ENCODE measurements at places on chromosomes 2 and 18.
A peak's percentile ranks its signal among the peaks of the same experiment; 100 is the strongest.

GRCh38 chr18:70291295-70291574, 2.4 kb downstream of the SOCS6 start:
- peak overlapping the region; percentile 97 for H3K4me3 ChIP-seq

DNA sequence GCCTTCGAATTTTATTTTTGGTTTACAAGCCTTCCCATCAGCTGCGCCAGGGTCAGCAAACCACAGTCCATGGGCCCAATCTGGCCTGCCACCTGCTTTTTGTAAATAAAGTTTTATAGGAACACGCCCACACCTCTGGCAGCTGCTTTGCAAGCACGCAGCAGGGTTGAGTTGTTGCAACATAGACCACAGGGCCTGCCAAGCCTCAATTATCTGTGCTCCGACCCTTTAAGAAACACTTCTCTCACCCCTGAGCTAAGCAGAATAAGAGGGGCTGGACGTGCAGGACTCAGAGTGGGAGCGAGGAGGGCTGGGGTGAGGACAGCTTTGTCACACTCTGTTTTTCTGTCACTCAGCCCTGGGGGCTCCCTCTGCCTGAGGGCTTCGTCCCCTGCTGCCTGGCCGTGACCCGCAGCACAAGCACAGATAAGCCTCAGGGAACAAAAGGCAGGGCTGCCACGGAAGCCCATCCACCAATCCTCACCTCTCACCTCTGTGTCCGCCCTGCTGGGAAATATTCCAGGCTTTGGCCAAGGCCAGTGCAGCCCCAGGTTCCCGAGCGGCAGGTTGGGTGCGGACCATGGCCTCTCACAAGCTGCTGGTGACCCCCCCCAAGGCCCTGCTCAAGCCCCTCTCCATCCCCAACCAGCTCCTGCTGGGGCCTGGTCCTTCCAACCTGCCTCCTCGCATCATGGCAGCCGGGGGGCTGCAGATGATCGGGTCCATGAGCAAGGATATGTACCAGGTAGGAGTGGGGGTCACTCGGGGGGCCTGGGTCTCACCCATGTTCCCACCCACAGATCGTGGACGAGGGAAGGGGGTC, at the start of gene AGXT:
Gene AGXT (plus strand): TSS at position 539 of the 823 bp plus-strand sequence. CDS start 42 bp downstream, at position 581.
- no peak within 1 kb of the TSS for H3K4me3 ChIP-seq
- no peaks in the 10 kb centered on the region for H3K36me3 ChIP-seq
- no peaks in the 10 kb centered on the region for H3K4me1 ChIP-seq
- H3K27ac ChIP-seq, result no peak within 1 kb of the TSS
- no peak for DNase-seq

DNA sequence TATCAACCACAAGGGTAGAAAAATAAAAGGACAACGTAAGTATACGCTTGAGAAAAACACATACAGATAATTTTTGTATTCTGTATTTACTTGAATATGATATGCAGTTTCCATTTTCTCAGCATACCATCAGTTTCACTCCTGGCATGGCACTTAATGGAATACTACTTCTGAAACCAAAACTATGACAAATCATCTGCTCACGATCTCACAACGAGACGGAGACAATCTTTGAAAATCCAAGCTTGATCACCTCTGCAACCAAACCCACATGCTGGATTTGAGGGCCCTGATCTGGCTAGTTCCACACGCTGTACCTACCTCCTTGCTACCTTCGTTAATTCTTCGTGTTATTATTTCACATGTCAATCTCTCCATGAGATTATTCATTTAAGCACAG, 387.6 kb downstream of the NBAS start:
- no peak overlapping the region for H3K4me3 ChIP-seq
- H3K27me3 ChIP-seq, result no peaks in the 10 kb centered on the region
- no peak for DNase-seq
- no peak overlapping the region for H3K27ac ChIP-seq
- H3K4me1 ChIP-seq, result peaks cover 53% of the 10 kb centered on the region

GRCh38 chr2:72394541-72395070, 246.9 kb upstream of the CYP26B1 start:
- H3K27me3 ChIP-seq, result no peaks in the 10 kb centered on the region
- peaks cover 34% of the 10 kb centered on the region for H3K36me3 ChIP-seq
- DNase-seq, result no peak
- H3K27ac ChIP-seq, result peak overlapping the region; percentile 86
- no peak overlapping the region for H3K4me3 ChIP-seq
- H3K4me1 ChIP-seq, result peaks cover 18% of the 10 kb centered on the region

- H3K27ac ChIP-seq, result no peak overlapping the region
- H3K36me3 ChIP-seq, result no peaks in the 10 kb centered on the region
- H3K4me1 ChIP-seq, result peaks cover 7% of the 10 kb centered on the region
These were observed 547.6 kb downstream of the CPS1 start for GRCh38 chr2:211103989-211104388.

GRCh38 chr2:229945975-229946374, 23.7 kb downstream of the FBXO36 start:
- no peak overlapping the region for H3K4me3 ChIP-seq
- H3K27me3 ChIP-seq, result no peaks in the 10 kb centered on the region
- no peak overlapping the region for H3K27ac ChIP-seq
- H3K36me3 ChIP-seq, result peaks cover 2% of the 10 kb centered on the region
- DNase-seq, result no peak

DNA sequence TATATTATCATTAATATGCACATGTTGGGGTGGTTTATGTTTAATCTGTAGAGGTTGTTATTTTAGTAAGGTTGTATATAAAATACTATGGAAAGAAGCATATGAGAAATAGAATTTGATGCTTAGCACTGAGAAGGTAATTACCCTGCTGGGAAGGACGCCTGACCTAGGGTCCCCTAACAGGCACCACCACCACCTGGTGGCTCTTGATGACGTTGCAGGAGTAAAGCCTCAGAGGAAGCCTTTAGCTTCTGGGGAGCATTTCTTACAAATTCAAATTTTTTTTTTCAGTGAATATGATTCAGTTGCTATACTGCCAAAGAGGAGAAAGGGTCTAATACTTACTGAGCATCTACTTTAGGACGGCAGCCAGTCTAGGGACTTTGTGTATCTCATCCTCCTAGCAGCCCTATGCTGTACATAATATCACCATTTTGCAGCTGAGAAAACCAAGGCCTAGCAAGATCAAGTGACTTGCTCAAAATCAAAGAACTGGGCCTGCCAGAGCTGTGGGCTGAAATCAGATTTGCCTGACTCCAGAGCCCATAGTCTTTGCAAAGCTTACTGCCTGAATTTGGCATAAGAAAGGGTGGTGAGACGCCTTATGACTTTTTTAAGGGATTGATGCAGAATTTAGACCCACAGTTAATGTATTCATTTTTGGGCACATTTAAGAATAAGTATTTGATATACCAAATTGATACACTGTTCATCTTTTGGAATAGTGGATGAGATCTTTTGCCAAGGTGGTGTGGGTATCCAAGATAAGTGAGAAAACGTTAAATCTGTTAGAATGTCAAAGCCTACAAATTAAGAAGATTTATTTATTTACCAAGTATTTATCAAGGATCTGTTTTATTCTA, 78.8 kb upstream of the GAREM1 start:
- no peaks in the 10 kb centered on the region for H3K27me3 ChIP-seq
- peaks cover 14% of the 10 kb centered on the region for H3K4me1 ChIP-seq
- no peak overlapping the region for H3K27ac ChIP-seq
- H3K36me3 ChIP-seq, result no peaks in the 10 kb centered on the region

GRCh38 chr18:12336887-12337286, 28.8 kb downstream of the TUBB6 start:
- no peak overlapping the region for H3K4me3 ChIP-seq
- H3K27me3 ChIP-seq, result no peaks in the 10 kb centered on the region
- H3K36me3 ChIP-seq, result peaks cover 41% of the 10 kb centered on the region
- DNase-seq, result no peak
- peaks cover 25% of the 10 kb centered on the region for H3K4me1 ChIP-seq

DNA sequence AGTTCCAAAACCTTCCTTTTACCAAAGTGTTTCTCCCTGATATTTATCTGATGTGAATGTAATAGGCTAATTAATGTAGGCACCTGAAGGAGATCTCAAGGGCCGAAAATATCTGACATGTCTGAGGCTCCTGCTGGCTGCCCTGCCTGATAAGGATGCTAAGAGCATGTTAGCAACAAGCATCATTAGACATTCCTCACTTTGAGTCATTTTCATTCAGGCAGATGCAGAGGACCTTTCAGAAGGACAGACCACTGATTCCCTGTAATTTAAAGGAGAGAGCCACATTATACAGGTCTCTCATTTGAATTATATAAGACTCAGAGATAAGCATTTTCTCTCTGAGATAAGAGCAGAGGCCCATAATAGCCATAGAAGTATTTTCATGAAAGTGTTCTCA, 222.4 kb upstream of the NCKAP5 start:
- H3K4me3 ChIP-seq, result no peak overlapping the region
- no peak for DNase-seq
- H3K27me3 ChIP-seq, result peaks cover 31% of the 10 kb centered on the region
